ENCODE measurements at places on chromosomes 7 and 10.

DNA sequence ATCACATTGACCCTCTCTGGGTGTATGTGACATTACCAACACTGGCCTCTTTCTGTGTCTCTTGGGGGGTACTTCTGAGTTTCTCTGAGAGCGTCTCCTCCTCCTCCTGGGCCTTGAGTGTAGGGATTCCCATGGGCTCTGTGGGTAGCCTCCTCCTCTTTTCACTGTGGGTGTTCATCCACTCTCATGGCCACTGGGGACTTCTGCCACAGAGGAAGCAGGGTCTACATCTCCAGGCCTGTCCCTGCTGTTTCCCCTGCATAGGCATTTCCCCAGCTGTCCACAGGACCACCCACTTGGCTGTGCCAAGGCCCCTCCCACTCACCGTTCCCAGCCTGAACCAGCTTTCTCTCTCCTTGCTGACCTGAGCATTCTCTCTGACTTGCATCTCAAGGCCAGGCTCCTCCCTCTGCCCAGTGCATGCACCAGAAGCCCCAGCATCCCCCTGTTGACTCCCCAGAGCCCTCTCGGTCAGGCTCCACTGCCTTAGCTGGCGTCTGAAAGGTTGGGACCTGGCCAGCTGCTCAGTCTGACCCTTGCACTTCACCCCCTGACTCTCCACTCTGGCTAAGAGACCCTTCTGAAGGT is 487.6 kb downstream of the GLRX3 start:
- no peak for DNase-seq
- no peaks in the 10 kb centered on the region for H3K4me1 ChIP-seq
- H3K36me3 ChIP-seq: no peaks in the 10 kb centered on the region
- no peak overlapping the region for H3K27ac ChIP-seq
- H3K27me3 ChIP-seq: no peaks in the 10 kb centered on the region

DNA sequence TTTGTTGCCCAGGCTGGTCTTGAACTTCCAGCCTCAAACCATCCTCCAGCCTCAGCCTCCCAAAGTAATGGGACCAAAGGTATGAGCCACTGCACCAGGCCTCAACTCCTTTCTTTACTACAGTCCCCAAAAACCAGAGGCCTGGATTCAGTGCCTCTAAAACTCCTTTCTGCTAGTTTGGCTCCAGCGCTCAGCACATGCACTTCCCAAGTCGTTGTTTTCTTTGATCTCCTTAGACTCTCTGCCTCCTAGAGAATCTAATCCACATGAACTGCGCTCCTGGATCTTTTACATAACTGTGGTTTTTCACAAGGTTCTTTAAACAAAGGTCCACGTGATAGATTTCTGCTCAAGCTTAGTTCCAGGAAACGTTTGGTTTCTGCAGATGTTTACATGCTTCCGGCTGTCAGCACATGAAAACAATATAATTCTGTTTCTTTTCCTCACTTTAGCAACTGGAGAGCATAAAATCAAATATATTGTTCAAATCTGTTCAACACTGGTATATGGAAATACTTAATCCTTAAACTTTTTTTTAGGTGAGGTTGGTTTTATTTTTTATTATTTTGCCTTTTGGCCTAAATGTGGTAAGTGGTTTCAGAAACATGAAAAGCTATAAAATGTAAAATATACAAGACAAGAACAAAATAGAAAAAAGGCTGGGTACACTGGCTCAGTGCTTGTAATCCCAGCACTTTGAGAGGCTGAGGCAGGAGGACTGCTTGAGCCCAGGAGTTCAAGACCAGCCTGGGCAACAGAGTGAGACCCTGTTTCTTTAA is 270.5 kb upstream of the MKLN1 start:
- no peak overlapping the region for H3K4me3 ChIP-seq
- no peaks in the 10 kb centered on the region for H3K36me3 ChIP-seq
- DNase-seq: no peak
- no peaks in the 10 kb centered on the region for H3K27me3 ChIP-seq
- H3K4me1 ChIP-seq: no peaks in the 10 kb centered on the region

DNA sequence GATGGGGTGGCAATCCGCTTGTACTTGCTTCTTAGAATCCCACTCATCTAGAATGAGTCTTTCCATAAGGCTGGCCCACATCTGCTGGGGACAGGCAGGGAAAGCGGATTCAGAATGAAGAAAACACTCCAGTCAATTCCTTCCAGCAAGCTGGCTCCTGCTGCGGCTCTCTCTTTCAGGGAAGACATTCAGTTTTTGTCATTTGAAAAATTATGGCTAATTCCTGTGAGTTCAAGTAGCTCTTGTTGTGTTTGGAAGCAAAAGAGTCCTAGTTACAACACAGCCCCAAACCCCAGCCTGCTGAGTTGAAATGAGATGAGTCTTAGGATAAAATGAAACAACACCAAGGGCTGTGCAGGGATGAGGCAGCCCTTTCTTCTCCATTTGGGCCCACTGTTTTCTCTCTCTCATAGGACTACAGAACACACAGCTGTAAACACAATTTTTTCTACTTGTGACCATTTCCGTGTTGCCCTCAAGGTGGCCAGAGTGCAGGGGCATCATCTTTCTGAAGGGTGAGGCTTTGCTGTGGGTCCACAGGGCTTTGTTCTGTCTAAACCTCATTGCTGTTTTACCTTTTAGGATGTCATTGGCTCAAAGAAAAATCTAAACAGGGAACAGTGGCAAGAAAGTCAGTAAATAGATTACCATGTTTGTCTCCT is 90.8 kb upstream of the EEPD1 start:
- no peak overlapping the region for H3K27ac ChIP-seq
- H3K36me3 ChIP-seq: no peaks in the 10 kb centered on the region
- DNase-seq: no peak

DNA sequence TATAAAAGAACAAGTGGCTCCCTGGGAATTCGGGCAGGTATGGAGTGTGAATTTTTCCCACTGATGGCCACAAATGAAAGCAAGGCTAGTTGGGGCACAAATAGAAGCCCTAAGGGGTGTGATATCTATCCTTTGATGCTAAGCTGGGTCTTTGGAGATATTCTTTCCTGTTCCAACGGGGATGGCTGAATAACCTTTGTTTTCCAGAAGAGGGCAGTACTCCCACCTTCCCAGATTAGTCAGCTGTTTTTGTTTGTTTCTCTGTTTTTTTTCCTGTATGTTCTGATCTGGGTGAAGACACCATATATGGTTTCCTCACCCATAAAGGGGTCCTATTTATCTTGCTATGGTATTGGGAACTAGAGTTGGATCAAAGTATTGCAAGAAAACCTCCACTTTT is 947.7 kb upstream of the SORCS1 start:
- no peaks in the 10 kb centered on the region for H3K36me3 ChIP-seq
- H3K4me3 ChIP-seq: no peak overlapping the region
- no peak overlapping the region for H3K27ac ChIP-seq
- H3K27me3 ChIP-seq: no peaks in the 10 kb centered on the region
- DNase-seq: peak; percentile 13

DNA sequence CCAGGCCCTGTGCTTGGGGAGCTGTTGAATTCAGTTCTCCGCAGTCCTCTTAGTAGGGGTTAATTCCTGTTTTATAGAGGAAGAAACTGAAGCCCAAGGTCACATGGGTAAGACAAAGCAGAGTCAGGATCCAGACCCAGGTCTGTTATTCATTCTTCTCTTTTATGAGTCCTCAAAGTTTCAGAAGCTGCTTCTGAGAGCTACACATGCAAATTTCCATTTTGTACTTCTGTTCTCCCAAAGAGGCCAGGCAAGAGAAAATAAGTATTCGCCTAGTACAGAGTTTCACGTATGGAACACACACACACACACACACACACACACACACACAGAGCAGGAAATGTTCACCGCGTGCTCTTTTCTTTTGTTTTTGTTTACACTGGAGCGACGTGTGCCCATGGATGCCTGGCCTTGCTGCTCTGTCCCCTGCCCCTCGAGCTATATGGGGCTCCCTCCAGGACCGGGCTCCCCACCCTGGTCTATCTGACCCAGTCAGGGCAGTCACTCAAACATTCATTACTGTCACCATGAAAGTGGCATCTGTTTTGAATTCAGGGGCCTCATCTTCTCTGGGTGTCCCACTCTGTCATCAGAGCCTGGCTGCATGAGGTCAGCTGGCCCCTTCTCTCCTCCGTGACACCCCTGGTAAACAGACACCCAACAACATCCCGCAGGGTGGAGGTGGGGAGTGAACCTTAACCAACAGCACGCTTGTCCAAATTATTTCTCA is 84.4 kb downstream of the TNS3 start:
- H3K27me3 ChIP-seq: no peaks in the 10 kb centered on the region
- no peak overlapping the region for H3K4me3 ChIP-seq
- H3K36me3 ChIP-seq: no peaks in the 10 kb centered on the region

- H3K27me3 ChIP-seq: no peaks in the 10 kb centered on the region
- H3K4me1 ChIP-seq: no peaks in the 10 kb centered on the region
- H3K27ac ChIP-seq: no peak overlapping the region
- H3K36me3 ChIP-seq: no peaks in the 10 kb centered on the region
- no peak for DNase-seq
- no peak overlapping the region for H3K4me3 ChIP-seq
Observed at GRCh38 chr10:5575144-5575481, 50.4 kb downstream of the CALML3 start.

DNA sequence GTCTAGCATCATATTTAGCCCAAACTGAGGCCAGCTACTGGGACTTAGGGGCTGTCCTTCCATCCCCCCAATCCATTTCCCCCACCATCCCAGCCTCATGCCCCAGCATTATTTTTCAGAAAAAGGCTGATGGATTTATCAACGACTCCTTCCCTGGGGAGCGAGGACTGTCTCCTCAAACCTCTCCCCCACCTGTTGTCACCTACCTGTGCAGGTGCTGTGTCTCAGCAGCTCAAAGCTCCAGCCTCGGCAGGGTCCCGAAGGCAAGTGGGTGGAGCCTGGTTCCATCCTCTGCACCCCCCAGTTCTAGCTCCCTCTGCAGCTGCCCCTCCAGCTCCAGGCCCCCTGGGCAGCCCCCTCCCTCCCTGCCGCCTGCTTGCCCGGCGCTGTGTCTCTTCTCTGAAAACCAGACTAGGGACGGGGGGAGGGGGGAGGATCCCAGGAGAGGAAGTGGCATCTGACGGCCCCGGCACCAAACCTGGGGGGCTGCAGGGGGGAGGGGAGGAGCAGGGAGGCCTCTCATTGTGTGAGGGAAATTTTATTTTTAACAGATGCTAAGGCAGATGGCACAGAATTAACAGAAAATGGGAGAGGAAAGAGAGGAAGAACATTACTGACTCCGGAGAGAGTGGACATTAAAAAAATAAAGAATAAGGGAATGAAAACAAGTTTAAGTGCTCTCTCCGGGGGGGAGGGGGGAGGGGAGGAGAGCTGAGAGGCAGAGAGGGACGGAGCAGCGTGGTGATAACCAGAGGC is 61.7 kb upstream of the PAX2 start:
- H3K4me1 ChIP-seq: peaks cover 4% of the 10 kb centered on the region
- no peaks in the 10 kb centered on the region for H3K36me3 ChIP-seq
- H3K27ac ChIP-seq: no peak overlapping the region
- H3K4me3 ChIP-seq: no peak overlapping the region

- peak within 1 kb of the TSS; percentile 47 for H3K4me3 ChIP-seq
- H3K27ac ChIP-seq: no peak within 1 kb of the TSS
- DNase-seq: no peak
- H3K27me3 ChIP-seq: no peaks in the 10 kb centered on the region
- H3K4me1 ChIP-seq: peaks cover 1% of the 10 kb centered on the region
- H3K36me3 ChIP-seq: no peaks in the 10 kb centered on the region
Observed at GRCh38 chr7:94907026-94907810, at the start of gene PPP1R9A. TSS of gene PPP1R9A (plus strand) at chr7:94907594. CDS start at chr7:94910114, 2,520 bp downstream.

DNA sequence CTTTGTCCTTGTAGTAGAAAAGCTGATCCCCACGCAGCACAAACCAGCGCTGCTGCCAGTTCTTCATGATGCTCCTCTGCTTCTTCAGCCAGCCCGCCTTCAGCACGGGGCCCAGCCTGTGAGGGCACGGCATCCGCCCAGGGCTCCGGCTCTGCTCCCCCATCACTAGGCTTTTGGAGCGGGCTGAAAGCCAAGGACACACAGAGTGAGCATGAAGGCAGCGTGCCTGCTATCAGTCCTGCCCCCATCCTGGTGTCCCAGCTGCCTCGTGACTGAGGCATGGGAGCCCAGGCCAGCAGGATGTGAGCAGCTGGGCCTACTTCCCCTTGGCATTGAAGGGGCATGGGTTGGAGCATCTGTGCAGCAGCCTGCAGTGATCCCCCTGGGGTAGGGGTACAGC is 21.9 kb downstream of the ARHGAP22 start:
- no peaks in the 10 kb centered on the region for H3K27me3 ChIP-seq
- no peak for DNase-seq
- H3K36me3 ChIP-seq: no peaks in the 10 kb centered on the region
- no peak overlapping the region for H3K27ac ChIP-seq

GRCh38 chr7:155676052-155676451 is 31.6 kb downstream of the RBM33 start:
- no peak overlapping the region for H3K4me3 ChIP-seq
- peaks cover 1% of the 10 kb centered on the region for H3K4me1 ChIP-seq
- no peak for DNase-seq
- no peaks in the 10 kb centered on the region for H3K27me3 ChIP-seq

GRCh38 chr7:1339611-1340010 is 106.9 kb downstream of the UNCX start:
- H3K36me3 ChIP-seq: no peaks in the 10 kb centered on the region
- no peak overlapping the region for H3K4me3 ChIP-seq
- no peaks in the 10 kb centered on the region for H3K27me3 ChIP-seq

GRCh38 chr7:154975984-154976383 is 26.9 kb downstream of the PAXIP1 start:
- no peak overlapping the region for H3K4me3 ChIP-seq
- no peak overlapping the region for H3K27ac ChIP-seq
- H3K4me1 ChIP-seq: no peaks in the 10 kb centered on the region
- no peaks in the 10 kb centered on the region for H3K36me3 ChIP-seq
- no peak for DNase-seq
- H3K27me3 ChIP-seq: no peaks in the 10 kb centered on the region

GRCh38 chr10:95516774-95517373 is 44.3 kb downstream of the SORBS1 start:
- no peaks in the 10 kb centered on the region for H3K36me3 ChIP-seq
- H3K4me3 ChIP-seq: no peak overlapping the region
- H3K27me3 ChIP-seq: no peaks in the 10 kb centered on the region
- H3K4me1 ChIP-seq: peaks cover 5% of the 10 kb centered on the region
- DNase-seq: no peak

- H3K4me1 ChIP-seq: no peaks in the 10 kb centered on the region
- no peak overlapping the region for H3K4me3 ChIP-seq
- DNase-seq: no peak
- no peaks in the 10 kb centered on the region for H3K27me3 ChIP-seq
- H3K36me3 ChIP-seq: no peaks in the 10 kb centered on the region
Observed at GRCh38 chr7:1848911-1849311, 178.8 kb downstream of the ELFN1 start.

- H3K4me1 ChIP-seq: 0 out of 2 replicates have a peak, but pooled peaks cover 3% of the 10 kb centered on the region
- H3K4me3 ChIP-seq: no peak overlapping the region
- H3K36me3 ChIP-seq: peaks cover 9% of the 10 kb centered on the region
- no peaks in the 10 kb centered on the region for H3K27me3 ChIP-seq
Observed at GRCh38 chr10:133309720-133310398, 1.1 kb downstream of the ZNF511 start.

- no peak overlapping the region for H3K4me3 ChIP-seq
- H3K4me1 ChIP-seq: no peaks in the 10 kb centered on the region
- no peak overlapping the region for H3K27ac ChIP-seq
- H3K36me3 ChIP-seq: no peaks in the 10 kb centered on the region
- no peak for DNase-seq
Observed at GRCh38 chr7:107913851-107914250, 22.9 kb downstream of the DLD start.

- H3K27me3 ChIP-seq: 0 out of 2 replicates have a peak, but pooled peaks cover 1% of the 10 kb centered on the region
- H3K27ac ChIP-seq: no peak overlapping the region
- H3K4me1 ChIP-seq: no peaks in the 10 kb centered on the region
- H3K36me3 ChIP-seq: no peaks in the 10 kb centered on the region
Observed at GRCh38 chr10:113849946-113850345, 3.9 kb downstream of the DCLRE1A start.
